Calu3 (cell line): ENCODE measurements at places on chromosomes 3 and 15.

GRCh38 chr3:116561529-116561928 lies 116.2 kb upstream of the LSAMP start:
- no peak for DNase-seq

DNA sequence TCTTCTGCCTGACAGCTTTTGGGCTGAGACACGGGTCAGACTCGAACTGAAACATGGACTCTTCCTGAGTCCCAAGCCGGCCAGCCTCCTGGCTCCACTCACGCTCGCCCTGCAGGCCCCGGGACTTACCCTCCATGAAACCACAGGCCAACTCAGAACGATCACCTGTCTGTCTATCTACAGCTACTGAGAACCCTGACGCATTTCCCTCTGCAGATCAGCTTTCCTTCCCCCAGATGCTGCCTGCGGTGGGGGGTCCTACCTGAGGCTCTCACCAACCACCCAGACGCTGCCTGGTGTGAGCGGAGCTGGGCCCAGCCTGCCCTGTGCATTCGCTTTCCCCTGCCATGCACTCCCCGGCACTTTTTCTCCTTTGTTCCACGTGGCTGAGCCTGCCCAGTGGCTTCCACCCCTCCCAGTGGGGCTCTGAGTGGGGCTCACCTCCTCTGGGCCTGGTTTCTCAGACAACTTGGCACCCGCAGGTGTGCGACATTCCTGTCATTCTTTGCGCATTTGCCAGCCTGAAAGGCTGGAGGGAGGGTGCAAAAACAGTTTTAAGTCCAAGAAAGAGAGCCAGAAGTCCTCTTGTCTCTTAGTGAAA lies 60.2 kb downstream of the PLXNA1 start:
- DNase-seq, result peak; percentile 85

DNA sequence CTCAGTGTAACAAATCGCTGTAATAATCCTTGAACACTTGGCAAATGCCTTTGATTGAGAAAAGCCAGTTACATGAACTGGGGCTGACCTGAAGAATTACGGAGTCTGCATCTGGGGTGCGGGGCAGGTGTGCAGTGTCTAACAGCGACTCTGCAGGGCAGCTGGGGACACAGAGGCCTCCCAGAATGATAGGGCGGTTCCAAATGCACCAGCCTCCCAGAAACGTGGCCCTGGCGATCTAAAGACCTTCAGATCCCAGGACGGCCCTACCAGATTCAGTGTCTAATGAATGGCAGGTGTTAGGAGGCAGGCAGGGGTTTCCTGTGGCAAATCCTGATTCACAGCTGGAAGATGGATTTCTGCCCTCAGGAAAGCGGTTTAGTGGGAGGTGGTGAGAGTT lies 100.5 kb upstream of the RGMA start:
- no peak for DNase-seq

DNA sequence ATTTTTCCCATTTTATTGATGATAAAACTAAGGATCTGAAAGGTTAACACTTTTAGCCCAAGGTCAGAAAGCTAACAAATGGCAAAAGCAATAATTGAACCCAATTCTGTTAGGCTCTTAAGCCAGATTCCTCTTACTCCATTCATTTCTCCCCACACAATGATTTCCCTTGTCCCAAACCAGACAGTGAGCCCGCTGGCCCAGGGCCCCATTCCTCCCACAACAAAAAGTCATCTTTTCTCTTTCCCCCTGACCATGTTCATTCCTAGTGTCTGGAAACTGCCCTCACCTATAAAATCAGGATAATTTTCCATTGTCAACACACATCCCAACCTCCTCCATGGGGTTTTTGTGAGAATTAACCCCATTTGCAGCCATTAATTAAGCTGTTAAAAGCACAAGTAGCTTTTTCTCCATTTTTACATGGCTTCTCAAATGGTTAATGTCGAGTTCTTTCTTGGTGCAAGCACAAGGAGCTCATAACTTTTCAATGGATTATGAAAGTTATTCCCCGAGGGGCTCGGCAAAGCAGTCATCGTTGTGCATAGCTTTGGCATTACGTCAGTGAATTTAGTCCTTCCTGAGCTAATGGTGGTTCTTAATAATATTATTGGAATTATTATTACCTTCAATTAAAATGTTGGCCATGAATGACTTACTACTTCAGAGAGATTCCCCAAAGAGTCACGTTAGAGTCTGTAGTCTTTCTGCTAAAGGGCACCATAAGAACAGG lies 151.0 kb upstream of the WNT5A start:
- DNase-seq, result no peak

DNA sequence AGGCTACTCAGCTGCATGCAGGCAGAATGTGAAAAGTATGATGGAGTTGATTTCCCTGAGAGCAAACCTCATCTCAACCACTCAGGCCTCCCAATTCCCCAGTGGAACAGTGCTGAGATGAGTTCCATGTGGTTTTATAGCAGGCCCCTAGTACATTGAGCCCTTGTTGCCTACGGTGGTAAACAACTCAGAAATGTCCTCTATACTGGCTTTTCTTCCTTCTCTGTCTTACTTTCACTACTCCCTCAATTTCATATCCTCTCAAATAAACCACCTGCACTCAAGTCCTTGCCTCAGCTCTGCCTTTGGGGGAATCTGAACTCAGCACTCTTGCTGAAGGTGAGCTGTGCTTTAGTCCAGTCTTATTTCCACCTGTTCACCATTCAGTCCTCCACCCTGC lies 399.9 kb downstream of the PDCD6IP start:
- no peak for DNase-seq

- no peak for DNase-seq
These were observed 17.0 kb downstream of the SLC25A20 start for GRCh38 chr3:48881652-48882114.

DNA sequence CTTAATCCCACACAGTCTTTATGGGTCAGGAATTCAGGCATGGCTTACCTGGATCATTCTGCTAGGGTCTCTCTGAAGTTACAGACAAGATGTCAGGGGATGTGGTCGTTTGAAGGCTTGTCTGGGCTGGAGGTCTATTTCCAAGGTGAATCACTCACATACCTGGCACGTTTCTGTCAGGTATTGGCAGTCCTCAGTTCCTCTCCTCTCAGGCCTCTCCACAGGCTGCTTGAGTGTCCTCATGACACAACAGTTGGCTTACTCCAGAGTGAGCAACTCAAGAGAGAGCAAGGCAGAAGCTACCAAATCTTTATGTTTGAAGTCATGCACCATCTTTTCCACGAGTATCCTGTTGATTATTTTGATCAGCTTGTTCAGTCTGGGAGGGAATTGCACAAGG lies 43.9 kb upstream of the PARP14 start:
- no peak for DNase-seq

DNA sequence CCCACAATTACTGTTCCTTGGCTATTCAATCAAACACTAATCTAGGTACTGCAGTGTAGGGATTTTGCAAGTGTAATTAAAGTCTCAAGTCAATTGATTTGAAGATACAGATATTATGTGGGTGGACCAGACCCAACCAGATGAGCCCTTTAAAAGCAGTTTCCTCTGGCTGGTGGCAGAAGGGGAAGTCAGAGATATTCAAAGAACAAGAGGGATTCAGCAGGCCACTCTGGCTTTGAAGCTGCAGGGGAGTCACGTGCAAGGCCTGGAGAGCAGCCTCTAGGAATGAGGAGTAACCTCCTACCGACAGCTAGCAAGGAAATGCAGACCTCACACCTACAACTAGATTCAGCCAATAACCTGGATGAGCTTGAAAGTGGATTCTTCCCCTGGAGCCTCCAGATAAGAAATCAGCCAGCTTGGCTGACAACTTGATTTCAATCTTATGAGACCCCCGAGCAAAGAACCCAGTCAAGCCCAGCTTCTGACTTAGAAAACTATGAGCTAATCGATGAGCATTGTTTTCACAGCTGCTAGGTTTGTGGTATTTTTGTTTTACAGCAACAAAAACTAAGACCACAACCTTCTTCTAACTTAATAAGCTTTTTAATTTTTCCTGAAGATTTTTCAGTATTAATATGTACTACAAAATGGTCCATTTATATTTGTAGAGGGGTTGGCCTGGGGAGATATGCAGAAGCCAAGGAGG lies 13.4 kb downstream of the HACD2 start:
- DNase-seq, result no peak

DNA sequence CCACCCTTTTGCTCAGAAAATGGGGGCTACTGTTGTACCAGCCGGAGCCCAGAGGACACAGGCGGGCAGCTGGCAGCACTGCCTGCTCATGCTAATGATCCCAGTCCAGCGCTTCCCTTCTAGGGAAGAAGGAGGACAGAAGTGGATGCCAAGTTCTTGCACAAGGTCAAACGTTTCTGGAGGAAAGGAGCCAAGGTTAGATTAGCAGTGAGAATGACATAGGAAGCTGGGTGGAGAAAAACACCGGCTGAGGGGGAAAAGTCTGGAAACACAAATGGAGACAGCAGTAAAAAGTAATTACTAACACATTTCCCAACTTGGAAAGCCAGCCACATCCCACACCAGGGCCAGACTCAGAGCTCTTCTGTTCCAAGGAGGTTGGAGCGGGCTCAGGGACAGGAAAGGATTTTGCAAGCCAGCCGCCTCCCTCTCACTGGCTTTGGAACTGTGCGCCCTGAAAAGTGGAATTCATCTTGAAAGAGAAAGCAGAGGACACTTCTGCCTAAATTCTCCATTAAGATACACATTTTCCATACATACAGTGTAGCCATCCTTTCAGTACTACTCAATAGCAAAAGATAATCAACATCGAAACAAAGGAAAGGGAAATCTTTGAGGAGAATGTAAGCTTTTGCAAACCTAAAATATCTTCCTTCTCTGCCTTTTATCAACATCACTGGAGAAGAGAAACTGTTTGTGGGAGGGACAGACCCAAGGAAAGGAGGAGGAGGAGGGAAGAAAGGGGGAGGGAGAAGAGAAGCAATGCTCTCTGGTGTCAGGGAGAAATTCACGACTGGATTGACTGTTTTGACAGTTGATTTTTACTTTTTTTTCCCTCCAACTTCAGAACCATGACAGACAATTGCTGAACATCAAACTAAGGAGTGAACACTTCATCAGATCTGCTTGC lies 133.6 kb downstream of the CD47 start:
- DNase-seq, result no peak

DNA sequence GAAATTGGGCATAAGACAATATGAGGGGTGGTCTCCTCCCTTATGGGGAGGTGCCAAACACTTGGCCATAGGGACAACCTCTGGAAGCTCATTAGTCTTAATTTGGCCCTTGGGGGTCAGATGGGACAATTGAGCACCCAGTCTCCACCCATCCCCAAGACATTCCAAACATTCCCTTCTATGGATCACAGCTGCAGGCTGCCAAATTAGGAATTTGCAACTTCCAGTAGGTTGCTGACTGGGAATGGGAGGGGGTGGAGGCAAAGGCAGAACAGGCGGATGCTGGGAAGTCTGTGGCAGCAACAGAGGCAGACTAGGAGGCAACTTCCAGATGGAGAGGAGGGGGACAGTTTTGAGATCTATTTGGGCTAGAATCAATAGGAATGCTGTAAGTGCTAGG lies 1.4 kb upstream of the PDHB start:
- no peak for DNase-seq

DNA sequence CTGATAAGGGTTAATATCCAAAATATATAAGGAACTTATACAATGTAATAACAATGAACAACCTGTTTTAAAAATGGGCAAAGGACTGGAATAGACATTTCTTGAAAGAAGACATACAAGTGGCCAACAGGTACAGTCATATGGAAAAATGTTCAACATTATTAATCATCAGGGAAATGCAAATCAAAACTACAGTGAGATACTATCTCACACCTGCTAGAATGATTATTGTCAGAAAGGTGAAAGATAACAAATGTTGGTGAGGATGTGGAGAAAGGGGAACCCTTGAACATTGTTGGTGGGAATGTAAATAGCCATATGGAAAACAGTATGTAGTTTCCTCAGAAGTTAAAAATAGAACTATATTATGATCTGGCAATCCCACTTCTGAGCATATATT lies 20.4 kb downstream of the GOLM2 start:
- DNase-seq, result no peak

GRCh38 chr3:43496740-43497375 lies 125.0 kb downstream of the ANO10 start:
- DNase-seq, result no peak

DNA sequence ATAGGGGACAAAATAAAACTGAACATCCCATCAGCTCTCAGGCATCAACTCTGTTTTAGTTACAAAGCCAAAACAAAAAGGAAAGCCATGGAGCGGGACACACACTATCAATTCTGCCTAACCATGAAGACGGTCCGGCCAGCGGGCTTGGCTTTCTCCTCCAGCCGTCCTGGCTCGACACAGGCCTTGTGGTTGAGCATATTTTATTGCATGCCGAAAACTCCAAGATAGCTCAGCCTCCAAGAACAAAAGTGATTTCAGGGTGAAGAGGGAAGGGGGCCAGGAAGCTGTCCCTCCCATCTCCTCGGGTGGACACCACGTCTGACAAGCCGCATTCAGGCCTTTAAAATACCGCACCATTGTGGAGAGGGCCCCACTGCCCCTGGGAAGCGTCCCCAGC lies 31.2 kb downstream of the WNT5A start:
- no peak for DNase-seq

GRCh38 chr15:33461671-33462070 lies 150.9 kb downstream of the RYR3 start:
- no peak for DNase-seq

GRCh38 chr3:90241481-90241880 lies 1134.1 kb downstream of the EPHA3 start:
- no peak for DNase-seq

DNA sequence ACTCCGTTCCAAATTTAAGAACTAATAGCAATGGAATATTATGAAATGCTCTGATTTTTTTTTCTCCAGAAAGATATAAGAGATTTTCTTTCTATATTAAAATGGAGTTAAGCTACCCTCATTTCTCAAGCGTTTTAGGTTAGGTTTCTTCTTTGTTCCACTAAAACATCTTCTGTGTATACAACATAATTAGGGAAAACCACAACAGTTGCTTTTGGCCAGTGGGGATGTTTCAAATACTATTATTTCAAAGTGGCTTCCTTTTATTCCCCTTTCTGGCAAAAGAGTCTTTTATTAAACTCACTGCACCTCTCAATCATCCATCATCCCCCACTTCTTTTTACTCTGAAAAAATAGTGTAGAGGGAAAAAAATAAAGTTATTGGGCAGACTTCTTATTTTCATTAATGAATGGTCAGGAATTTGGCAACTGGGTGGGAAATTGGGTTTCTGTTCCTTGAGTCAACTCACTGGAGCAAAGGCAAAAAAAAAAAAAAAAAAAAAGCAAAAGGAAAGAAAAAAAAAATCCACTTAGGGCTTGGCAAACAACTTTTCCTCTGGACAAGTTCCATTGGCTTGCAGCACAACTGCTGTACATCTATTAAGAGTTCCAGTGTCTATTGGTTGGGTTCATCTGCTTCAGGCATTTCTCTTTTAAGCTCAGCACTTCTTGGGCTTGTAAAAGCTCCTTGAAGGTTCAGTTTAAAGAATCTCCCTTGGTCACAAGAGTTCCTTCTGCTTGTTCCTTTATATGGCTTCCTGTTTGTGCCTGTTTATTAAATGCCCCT lies 963.4 kb downstream of the ROBO1 start:
- DNase-seq, result no peak

GRCh38 chr15:25987638-25988037 lies 124.5 kb upstream of the ATP10A start:
- DNase-seq, result no peak
